ENCODE measurements at places on chromosomes 12 and 14.

GRCh38 chr12:64890873-64891468 lies 66.5 kb downstream of the TBC1D30 start:
- peak; percentile 56 for DNase-seq

- DNase-seq, result no peak
These were observed 906.0 kb downstream of the VRK1 start for GRCh38 chr14:97703006-97703760.

GRCh38 chr12:50564237-50564947 lies 59.6 kb downstream of the DIP2B start:
- no peak for DNase-seq

DNA sequence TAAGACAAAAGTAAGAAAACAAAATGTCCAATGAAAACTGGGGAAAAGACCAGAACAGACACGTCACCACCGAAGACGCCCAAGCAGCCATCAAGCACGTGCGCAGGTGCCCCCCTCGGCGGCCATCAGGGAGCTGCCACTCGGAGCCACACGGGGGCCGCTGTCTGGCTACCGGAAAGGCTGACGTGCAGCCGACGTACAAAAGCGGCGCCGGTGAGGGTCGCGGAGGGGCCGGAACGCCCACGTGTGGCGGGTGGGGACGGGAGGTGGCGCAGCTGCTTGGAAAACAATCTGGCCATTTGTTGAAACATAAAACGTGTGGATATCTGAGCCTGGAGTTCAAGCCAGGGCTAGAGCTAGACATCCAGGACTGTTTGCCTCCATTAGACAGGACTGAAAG lies 60.7 kb downstream of the GALNT9 start:
- no peak for DNase-seq

GRCh38 chr12:11797317-11797913 lies 147.9 kb downstream of the ETV6 start:
- DNase-seq, result no peak

DNA sequence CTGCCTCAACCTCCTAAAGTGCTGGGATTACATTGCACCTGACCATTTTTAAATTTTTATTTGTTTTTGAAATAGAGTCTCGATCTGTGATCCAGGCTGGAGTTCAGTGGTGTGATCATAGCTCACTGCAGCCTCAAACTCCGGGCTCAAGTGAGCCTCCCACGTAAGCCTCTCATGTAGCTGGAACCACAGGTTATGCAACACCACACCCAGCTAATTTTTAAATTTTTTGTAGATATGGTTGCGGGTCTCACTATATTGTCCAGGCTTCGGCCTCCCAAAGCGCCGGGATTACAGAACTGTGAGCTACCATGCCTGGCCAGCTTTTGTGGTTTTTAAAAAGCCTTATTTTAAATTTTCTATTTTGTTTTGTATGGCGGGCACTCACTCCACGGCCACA lies 2.2 kb upstream of the DRAM1 start:
- no peak for DNase-seq

DNA sequence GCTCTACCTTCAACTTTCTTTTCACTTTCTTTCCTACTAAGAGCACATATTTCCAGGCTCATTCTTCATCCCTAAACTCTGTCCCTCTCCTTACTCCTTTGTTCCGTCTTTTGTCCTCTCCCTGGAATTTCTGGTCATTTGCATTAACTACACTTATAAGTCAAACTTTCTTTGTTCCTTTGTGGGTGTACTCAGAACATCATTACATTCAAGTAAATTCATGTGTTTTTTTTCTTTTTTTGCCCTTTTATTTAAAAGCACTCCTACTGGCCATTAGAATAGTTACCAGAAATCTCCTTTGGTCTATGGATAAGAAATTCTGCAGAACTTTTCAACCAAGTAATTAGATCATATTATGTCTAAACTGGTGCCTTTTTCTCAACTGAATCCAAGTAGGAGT lies 802.6 kb downstream of the DIO2 start:
- no peak for DNase-seq

DNA sequence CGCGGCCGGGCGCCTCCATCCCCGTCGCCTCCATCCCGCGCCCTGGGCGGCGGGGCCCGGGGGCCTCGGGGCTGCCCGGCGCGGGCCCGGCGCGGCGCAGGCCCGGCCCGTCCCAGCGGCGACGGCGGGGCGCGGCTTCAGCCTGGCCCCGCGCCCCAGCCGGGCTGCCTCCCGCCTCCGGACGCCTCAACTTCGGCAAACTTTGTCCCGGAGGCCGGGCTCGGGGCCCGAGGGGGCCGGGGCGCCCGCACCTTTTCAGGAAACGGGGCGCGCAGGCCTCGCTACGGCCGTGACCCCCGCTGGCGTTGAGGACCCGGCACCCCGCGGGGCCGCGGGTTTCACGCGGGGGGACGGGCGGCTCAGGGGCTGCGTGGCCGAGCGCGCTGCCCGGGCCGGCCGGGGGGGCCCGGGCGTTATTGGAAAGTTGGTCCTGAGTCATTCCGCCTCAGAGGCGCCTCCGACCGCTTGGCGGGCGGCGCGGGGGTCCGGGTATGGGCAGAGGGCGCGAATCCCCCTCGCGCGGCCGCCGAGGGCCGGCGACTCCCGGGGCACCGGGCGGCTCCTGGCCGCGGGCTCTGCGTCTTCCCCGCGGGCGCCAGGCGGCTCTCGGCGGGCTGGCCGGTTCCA lies 575 bp downstream of the TRAF3 start:
- DNase-seq, result no peak

GRCh38 chr12:2320841-2321240 lies 268.1 kb downstream of the CACNA1C start:
- DNase-seq, result no peak

GRCh38 chr12:94795520-94795919 lies 145.2 kb upstream of the TMCC3 start:
- DNase-seq, result no peak

DNA sequence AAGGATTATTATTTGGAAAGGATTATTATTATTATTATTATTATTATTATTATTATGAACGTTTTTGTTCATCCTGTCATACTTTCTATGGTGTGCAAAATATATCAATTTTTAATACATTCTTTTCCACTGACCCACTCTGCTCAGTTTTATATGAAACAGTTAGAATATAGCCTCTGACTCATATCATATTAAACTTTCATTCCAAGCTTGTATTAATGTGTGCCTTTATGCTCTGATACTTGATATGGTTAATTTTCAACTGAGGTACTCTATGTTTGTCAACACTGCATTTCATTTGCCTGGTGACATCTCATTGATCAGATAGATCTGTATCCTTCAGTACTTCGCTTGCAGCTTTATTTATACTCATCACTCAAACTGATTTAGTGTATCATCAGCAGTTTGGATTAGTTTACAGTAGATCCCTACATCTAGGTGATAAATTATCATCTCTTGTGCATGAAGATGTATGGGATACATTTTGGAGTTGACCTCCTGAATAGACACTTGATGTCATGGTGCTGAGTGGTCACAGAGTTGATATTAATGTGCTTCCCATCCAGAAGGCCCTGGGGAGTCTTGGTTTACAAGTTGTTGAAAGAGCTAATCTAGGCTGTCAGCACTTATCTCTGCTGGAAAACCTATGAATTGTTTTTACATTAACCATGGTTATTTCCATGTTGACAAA lies 271.8 kb downstream of the TRHDE start:
- no peak for DNase-seq

- no peak for DNase-seq
These were observed 108.9 kb upstream of the PLEKHG7 start for GRCh38 chr12:92593734-92594402.

GRCh38 chr14:22280497-22281316 lies 308.3 kb downstream of the DAD1 start:
- no peak for DNase-seq

DNA sequence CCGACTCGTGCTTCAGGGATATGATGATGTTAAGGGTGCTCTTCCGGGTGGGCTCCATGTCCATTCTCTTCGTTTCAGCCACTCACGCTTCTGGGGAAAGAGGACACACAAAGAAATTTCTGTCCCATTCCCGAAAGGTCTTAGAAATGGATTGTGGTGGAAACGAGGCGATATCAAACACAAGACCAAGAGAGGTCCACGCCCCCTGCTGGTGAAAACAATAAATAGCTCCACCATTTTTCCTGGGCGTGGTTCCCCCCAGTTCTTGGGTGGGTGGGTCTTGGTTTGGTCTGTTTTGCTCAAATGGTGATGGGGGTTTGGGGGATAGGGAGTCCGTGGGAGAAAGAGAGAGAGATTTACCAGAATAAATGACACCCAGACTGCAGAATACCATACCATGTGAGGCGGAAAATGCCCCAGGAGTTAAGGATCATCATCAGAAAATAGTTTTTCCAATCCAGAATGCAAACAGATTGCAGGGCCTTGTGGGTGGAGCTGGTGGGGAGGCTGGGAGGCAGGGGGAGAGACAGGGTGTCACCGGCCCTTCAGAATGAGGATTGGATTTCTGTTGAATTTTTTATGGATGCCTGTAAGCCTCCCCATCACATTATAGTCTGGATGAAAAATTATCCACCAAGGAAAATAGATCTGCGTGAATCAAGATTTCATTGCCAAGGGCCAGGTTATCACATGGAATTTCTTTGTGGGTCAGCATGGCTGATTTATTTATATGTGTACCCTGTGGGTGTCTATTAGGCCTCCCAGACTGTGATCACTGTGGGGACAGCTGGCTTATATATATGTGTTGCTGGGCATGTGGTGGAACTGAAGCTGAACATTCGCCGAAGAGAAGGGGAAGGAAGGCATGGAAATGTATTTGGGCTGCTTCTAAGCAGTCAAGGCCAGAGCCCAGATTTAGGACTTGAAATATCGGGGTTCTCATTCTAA lies 55.8 kb downstream of the SRRM4 start:
- DNase-seq, result peak; percentile 21

DNA sequence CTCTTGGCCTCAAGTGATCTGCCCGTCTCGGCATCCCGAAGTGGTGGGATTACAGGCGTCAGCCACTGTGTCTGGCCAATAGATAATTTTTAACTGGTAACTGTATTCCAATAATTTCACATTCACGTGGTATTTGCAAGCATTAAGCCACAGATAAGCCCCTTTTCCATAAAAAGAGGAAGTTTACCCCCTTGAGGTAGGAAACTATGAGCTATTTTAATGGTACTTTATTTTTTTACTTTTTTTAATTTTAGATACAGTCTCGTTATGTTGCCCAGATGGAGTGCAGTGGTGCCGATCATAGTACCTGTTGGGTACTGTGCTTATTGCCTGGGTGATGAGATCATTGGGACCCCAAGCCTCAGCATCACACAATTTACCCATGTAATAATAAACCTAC lies 42.9 kb upstream of the AP4S1 start:
- no peak for DNase-seq

- no peak for DNase-seq
These were observed 81.4 kb upstream of the KRR1 start for GRCh38 chr12:75592638-75593335.

DNA sequence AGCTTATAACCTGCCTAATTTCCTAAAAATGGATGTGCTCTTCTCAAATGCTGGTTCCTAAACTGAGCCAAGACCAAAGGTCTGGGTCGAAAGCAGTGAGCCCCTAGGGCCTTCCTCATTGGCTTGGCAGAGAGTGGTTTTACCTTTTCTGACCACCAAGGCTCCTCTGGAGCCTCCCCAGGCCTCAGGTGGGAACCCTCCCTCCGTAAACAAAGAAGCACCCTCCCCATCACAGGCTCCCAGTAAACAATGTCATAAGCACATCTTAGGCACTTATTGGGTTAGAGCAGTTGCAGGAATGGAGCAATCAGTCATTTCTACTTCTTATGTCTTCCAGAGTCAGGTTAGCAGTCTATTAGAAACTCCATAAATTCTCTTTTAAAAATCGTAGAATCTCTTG lies 6.0 kb downstream of the CHPT1 start:
- no peak for DNase-seq

DNA sequence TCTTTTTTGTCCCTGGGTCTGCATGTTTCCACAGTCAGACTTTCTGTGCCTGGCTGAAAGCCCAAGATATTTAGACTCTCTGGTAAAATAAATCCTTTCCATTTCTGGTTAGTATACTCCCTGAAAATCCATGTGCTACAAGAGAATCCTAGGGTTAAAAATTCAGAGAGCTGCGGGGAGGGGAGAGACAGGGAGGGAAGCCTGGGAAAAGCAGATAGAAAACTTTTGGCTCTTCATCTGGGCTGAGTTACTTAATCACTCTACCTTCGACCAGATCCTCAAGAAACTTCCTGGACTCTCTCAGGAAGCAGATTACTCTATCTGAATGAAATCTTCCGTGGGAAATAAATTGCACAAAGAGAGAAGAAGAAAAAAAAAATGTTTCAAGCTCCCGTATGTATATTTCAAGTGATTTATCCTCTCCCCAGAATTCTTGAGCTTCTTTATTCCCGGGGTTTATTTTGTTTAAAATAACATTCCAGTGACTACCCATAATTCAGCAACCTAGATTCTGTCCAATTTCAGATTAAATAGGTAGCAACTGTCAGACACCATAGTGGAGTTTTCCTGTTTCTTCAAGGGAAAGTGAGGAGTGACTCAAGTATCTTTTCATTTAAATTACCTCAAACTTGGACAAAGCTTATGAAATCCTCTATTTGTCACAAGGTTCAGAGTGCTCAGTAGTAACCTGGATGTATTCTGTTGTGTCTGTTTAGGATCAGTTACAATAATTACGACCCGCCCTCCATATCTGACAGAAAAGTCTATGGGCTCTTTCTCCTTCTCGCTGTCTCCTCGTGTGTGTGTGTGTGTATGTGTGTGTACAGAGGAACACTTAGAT lies 163.7 kb downstream of the MYRFL start:
- DNase-seq, result no peak

- DNase-seq, result peak; percentile 50
These were observed 169.6 kb downstream of the C12orf42 start for GRCh38 chr12:103326190-103326589.

DNA sequence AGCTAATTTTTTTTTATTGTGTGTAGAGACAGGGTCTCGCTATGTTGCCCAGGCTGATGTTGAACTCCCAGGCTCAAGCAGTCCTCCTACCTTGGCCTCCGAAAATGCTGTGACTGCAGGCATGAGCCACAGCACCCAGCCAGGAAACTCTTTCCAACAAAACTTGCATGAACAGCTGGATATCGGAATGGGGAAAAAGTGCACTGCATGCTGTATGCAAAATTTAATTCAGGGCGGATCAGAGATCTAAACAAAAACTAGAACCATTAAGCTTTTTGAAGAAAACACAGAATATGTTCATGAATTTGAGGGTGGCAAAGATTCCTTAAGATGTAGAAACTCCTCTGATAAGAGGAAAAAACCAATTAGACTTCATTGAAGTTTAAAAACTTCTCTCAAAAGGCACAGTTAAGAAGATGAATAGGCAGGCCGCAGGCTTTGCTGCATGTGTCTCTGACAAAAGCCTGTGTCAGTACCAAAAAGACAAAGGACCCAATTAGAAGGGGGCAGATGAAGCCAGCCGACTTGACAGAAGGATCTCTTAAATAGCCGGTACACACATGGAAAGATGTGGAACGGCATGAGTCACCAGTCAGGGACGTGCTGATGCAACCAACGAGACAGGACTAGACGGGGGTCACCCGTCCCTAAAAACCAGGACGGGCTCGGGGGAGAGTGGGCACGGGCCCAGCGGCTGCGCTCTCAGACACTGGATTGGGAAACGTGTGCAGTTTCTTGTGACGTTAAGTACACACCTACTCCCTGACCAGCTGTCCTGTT lies 34.8 kb upstream of the MMP17 start:
- no peak for DNase-seq

Data from HuH-7 (cell line).